Activated naive CD4-positive, alpha-beta T cell treated with anti-CD3 and anti-CD28 coated beads for 36 hours (primary cell): ENCODE measurements at places on chromosomes 2 and 18. TPM values are rescaled to one million over a fixed set of nuclear protein-coding genes. Genes with fewer than 3 reads are reported as not detected.
A peak's percentile ranks its signal among the peaks of the same experiment; 100 is the strongest.

DNA sequence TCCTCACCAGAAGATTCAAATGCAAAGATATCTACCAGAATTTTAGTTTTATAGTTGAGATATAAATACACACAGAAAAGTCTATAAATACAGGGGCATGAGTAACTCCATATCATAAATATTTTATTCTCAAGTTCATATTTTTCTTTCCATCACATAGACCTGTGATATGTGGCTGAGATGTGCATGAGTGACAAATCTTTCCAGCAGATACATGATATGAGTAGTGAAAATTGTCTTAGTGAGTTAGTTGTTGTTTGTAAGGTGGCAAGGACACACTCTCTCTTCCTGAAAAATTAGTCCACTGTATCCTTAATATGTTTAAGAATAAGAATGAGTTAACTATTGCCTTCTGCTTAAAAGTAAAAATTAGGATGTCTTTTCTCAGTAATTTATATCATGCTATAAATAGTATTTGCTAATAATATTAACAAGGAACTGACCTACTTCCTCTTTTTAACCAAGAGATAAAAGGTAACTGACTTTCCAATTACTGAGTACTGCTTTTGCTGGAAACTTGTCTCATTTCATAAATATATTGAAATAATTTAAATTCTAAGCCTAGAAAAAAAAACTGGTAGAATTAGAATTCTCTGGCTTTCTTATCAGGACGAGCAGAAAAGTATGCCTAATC is 85.2 kb upstream of the SESTD1 start:
- H3K27me3 ChIP-seq: no peaks in the 10 kb centered on the region
- H3K27ac ChIP-seq: no peak overlapping the region
- no peak overlapping the region for H3K4me3 ChIP-seq

GRCh38 chr2:112026509-112026908 is 28.6 kb upstream of the TMEM87B start:
- no peak for DNase-seq
- H3K36me3 ChIP-seq: no peaks in the 10 kb centered on the region
- no peaks in the 10 kb centered on the region for H3K4me1 ChIP-seq
- H3K27me3 ChIP-seq: peaks cover 3% of the 10 kb centered on the region

DNA sequence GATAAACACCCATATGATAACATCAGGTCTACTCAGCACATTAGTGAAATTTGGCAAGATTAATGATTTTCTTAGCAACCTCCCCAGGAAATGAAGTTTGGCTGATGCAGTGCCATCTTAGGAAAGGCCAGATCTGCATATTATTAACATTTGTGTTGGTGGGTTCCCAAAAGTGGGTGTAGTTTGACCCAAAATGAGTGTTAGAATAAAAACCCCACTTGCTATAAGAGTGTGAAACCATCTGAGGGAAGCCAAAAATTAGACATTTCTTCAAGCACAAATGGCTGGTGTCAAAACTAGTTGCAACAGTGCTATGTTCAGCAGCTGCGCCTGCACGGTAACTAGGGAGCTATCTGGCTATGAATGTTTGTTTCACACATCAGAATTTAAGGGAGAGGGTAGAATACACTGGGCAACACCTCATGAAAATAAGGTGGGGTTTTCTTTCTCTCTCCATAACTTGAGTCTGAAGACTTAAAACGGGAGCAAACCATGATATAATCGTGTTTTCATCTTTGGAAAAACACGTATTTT is 15.9 kb upstream of the CSRNP3 start:
- no peaks in the 10 kb centered on the region for H3K4me1 ChIP-seq
- H3K4me3 ChIP-seq: no peak overlapping the region
- H3K36me3 ChIP-seq: no peaks in the 10 kb centered on the region
- DNase-seq: no peak
- no peak overlapping the region for H3K27ac ChIP-seq

GRCh38 chr18:54086046-54086802 is 138.2 kb downstream of the MBD2 start:
- peak; percentile 26 for DNase-seq
- H3K4me1 ChIP-seq: peaks cover 15% of the 10 kb centered on the region
- H3K27me3 ChIP-seq: no peaks in the 10 kb centered on the region
- no peaks in the 10 kb centered on the region for H3K36me3 ChIP-seq

GRCh38 chr18:62294073-62294472 is 31.0 kb upstream of the TNFRSF11A start:
- no peak for DNase-seq
- peaks cover 8% of the 10 kb centered on the region for H3K4me1 ChIP-seq
- H3K4me3 ChIP-seq: no peak overlapping the region
- H3K27me3 ChIP-seq: no peaks in the 10 kb centered on the region
- no peak overlapping the region for H3K27ac ChIP-seq

- peak; percentile 52 for DNase-seq
- H3K4me3 ChIP-seq: no peak overlapping the region
- no peaks in the 10 kb centered on the region for H3K4me1 ChIP-seq
- no peak overlapping the region for H3K27ac ChIP-seq
- H3K27me3 ChIP-seq: peaks cover 5% of the 10 kb centered on the region
- no peaks in the 10 kb centered on the region for H3K36me3 ChIP-seq
Observed at GRCh38 chr2:223727562-223727961, 109.8 kb downstream of the AP1S3 start.

DNA sequence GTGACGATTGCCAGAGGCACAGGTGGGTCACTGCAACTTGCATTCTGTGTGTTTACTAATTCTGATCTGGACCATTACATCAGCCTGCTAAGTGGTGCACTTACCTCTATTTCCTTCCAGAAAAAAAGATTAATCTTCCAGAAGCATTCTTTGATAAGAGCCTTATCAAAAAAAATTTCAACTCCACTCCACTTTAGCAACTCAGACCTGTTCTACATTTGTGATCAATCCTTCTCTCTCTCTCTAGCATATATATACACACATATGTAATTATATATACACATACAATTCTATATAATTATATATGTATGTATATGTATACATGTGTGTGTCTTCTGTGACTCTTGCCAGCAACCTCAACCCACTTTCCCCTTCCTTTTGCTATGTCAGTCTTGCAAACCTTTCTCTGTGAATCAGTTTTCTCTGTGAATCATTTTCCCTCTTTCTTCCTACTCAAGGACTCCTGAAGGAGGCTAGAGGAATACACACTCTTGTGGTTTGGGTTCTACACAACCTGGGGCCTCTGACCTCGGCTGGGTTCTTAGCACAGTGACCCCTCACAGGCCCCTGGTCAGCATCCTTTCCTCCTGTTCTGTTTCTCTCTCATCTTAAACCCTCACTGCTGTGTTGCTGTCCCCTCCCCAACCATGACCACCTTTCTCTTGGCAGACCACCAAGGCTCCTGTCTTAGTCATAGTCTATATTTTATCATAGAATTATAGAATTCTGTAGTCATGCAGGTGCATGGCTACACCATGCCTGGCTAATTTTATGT is 130.4 kb upstream of the PELI1 start:
- H3K36me3 ChIP-seq: no peaks in the 10 kb centered on the region
- H3K4me1 ChIP-seq: peaks cover 28% of the 10 kb centered on the region

GRCh38 chr2:66031236-66031635 is 403.7 kb upstream of the MEIS1 start:
- no peak overlapping the region for H3K27ac ChIP-seq
- DNase-seq: no peak
- no peaks in the 10 kb centered on the region for H3K36me3 ChIP-seq
- H3K27me3 ChIP-seq: peaks cover 2% of the 10 kb centered on the region

GRCh38 chr2:73986085-73986681 is 1.5 kb downstream of the TET3 start:
- no peaks in the 10 kb centered on the region for H3K27me3 ChIP-seq
- H3K27ac ChIP-seq: peak overlapping the region; percentile 90
- peaks cover 41% of the 10 kb centered on the region for H3K36me3 ChIP-seq
- peaks cover 60% of the 10 kb centered on the region for H3K4me1 ChIP-seq
- H3K4me3 ChIP-seq: peak overlapping the region; percentile 80

DNA sequence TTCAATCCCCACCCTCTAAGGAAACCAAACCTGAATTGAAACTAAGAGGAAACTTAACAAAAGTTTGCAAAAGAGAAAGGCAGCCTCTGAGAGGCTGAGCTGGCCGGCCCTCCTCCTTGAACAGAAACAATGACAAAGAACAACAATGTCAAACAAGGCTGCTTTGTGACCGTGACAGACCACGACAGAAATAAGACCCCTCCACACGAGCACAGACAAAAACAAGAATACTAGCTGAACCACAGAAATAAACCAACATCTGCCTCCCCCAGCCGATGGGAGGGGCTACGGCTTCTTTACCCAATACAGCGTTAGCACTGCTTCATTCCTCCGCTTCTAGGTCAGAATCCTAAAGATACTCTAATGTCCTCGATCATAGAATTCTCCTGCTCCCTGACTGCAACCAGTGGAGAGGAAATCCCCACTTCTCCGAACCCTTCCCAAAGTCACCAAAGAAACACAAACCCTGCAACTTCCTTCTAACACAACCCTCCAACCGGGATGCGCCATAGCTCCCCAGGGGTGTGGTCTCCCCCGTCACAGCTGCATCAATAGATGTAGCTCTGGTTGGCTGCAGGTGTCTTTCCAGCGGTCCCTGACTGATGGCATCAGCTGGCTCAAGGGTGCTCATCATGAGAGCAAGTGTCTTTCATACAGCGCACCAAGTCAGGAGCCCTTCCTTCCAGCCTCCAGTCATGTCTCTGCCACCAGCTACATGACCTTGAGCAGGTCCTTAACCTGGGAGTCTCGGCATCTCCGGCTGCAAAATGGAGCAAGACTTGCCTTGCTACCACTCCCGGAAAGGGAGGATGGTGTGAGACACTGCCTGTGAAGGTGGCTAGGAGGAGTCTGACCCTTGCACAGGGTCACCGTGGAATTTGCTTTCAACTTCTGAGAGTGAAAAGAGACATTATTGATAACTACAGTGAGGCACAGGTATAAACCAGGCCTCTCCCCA is 198.6 kb downstream of the HAUS1 start:
- H3K27ac ChIP-seq: no peak overlapping the region
- H3K4me1 ChIP-seq: no peaks in the 10 kb centered on the region
- H3K4me3 ChIP-seq: no peak overlapping the region
- DNase-seq: no peak
- H3K27me3 ChIP-seq: no peaks in the 10 kb centered on the region
- H3K36me3 ChIP-seq: peaks cover 2% of the 10 kb centered on the region

DNA sequence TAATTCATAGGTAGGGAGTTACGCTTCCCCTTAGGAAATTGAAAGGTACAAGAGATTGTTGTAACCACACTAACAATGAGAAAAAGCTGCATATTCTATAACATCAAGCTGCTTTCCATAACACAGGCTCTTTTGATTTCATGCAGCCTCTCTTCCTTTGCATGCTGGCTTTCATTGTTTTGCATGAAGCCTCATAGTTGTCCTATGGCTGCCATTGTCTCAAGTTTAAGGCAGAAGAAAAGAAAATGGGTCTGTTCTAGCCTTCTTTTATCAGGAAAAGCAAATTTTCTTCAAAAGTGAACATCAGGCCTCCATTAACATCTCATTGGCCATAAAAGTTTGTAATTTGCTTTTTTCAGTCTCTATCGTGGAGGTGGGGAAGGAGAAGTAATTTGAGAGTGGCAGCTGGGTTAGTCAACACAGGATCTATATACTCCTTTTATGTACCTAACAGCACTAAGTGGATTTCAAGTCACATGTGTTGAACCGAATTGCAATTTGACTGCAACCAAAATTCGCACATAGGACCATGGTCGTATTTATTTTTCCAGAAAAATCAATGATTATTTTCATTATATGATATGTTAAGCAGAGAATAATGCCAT is 248.5 kb upstream of the RND3 start:
- H3K4me1 ChIP-seq: no peaks in the 10 kb centered on the region
- H3K4me3 ChIP-seq: no peak overlapping the region
- no peak for DNase-seq

DNA sequence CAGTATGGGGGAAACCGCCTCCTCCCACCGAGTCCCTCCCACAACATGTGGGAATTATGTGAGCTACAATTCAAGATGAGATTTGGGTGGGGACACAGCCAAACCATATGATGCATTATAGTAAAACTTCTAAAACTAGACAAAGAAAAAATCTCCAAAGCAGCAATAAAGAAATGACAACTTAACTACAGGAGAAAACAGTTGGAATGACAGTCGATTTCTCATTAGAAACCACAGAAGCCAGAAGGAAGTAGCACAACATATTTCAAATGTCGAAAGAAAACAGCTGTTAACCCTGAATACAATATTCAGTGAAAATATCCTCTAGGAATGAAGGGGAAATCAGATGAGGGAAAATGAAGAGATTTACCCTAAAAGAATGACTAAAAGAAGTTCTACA is 53.5 kb upstream of the TCF4 start:
- no peak for DNase-seq
- H3K27ac ChIP-seq: no peak overlapping the region
- no peaks in the 10 kb centered on the region for H3K4me1 ChIP-seq
- no peaks in the 10 kb centered on the region for H3K36me3 ChIP-seq

DNA sequence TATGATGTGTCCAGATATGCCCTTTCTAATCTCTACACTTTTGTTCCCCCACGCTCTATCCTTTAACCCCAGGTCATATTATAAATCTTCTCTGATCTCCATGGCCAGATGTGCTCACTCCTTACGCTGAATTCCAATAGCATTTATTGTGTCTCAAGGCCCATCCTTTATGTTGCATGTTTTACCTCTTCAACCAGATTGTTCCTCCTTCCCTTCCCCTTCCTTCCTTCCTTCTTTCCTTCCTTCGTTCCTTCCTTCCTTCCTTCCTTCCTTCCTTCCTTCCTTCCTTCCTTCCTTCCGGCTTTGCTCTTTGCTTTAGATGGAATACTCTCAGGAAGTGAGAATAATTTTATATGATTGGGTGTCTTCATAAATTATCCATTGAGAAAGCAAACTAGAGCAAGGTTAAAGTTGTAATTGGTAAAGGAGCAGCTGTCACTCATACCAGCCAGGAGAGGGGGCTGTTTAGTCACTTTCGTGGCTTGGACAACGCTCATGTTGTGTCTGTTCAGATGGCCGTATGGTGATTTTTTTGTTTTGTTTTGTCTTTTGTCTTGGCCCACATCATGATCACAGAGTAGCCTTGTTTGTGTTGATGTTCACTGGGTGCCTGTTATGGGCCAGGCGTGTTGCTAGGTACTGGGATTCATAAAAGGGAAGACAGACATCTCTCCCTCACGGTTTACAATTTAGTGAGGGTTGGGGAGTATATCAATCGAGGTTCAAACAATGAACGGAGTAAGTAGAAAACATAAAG is 68.0 kb downstream of the DAW1 start:
- no peak overlapping the region for H3K4me3 ChIP-seq
- peaks cover 9% of the 10 kb centered on the region for H3K27me3 ChIP-seq
- no peaks in the 10 kb centered on the region for H3K36me3 ChIP-seq
- no peaks in the 10 kb centered on the region for H3K4me1 ChIP-seq
- no peak for DNase-seq
- no peak overlapping the region for H3K27ac ChIP-seq

GRCh38 chr2:156017341-156017885 is 315.1 kb downstream of the NR4A2 start:
- no peak overlapping the region for H3K4me3 ChIP-seq
- H3K36me3 ChIP-seq: no peaks in the 10 kb centered on the region
- H3K27me3 ChIP-seq: no peaks in the 10 kb centered on the region
- no peak overlapping the region for H3K27ac ChIP-seq
- H3K4me1 ChIP-seq: no peaks in the 10 kb centered on the region

GRCh38 chr18:59140302-59140885 is 710 bp downstream of the SEC11C start:
- H3K27me3 ChIP-seq: no peaks in the 10 kb centered on the region
- peak overlapping the region; percentile 62 for H3K27ac ChIP-seq
- H3K4me1 ChIP-seq: peaks cover 48% of the 10 kb centered on the region
- no peaks in the 10 kb centered on the region for H3K36me3 ChIP-seq
- DNase-seq: no peak

Gene DUSP11
- total RNA-seq: 22.7 TPM

Gene XIRP2
- not detected for total RNA-seq

Gene GALR1
- not detected for total RNA-seq

Gene EMILIN2
- total RNA-seq: 13.2 TPM

Gene NEU4
- total RNA-seq: not detected

Gene TBR1
- total RNA-seq: not detected

Gene GPR45
- not detected for total RNA-seq

Gene PSTPIP2
- total RNA-seq: 14.3 TPM

Gene ABCG5
- total RNA-seq: not detected

Gene USP40
- 17.5 TPM for total RNA-seq

Gene HNRNPLL
- 57.3 TPM for total RNA-seq

Gene TMEM185B
- 12.2 TPM for total RNA-seq

Gene PRSS56
- total RNA-seq: not detected
